Naive thymus-derived CD8-positive, alpha-beta T cell (primary cell): ENCODE measurements at places on chromosomes 6 and 20.

DNA sequence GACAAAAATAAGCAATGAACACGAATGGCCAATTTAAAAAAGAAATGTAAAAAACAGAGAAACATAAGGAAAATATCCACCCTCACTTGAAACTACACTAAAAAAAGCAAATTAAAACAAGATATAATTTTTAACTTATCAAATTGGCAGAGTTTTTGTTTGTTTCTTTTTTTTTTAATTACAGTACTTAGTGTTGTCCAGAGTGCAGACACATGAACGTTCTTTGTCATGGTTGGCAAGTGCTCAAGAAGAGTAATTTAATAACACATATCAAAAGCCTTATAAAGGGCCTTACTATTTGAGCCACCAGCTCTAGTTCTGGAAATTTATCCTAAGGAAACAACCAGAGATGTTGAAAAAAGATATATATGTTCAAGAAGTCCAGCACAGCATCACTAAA is 142.3 kb downstream of the ATXN1 start:
- DNase-seq: no peak

DNA sequence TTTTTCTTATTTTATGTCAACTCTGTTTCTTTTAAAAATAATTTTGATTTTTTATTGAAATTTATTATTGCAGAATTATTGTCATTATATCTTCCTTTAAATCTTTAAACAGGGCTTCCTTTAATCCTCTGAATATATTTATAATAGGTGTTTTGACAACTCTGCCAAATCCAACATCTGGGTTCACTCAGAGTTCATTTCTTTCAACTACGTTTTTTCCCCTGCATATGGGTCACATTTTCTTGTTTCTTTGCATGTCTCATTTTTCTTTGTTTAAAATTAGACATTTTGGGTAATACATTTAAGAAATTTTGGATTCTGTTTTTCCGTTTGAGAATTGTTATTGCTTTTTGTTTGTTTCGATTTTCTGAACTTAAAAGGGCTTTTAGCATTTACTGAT is 655.1 kb upstream of the CITED2 start:
- no peak for DNase-seq

DNA sequence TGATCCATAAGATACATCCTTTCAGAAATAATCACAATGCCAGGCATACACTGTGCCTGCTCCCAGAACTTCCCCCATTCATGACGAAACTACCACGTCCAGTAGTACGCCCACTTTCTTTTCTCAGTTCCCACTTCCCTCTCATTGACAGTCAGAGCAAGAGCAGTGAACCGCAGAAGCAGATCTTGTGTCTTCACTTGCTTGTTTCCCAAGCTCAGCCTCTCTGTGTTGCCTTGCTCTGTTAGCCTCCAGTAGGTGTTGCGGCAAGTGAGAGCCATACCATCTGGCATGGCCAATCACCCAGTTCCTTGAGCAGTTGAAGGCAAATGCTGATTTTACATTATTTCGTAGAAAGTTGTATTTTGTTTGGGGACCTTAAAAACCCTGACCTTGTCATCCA is 11.7 kb downstream of the UST start:
- peak; percentile 26 for DNase-seq

GRCh38 chr6:107493158-107494057 is 3.5 kb downstream of the SOBP start:
- DNase-seq: no peak

DNA sequence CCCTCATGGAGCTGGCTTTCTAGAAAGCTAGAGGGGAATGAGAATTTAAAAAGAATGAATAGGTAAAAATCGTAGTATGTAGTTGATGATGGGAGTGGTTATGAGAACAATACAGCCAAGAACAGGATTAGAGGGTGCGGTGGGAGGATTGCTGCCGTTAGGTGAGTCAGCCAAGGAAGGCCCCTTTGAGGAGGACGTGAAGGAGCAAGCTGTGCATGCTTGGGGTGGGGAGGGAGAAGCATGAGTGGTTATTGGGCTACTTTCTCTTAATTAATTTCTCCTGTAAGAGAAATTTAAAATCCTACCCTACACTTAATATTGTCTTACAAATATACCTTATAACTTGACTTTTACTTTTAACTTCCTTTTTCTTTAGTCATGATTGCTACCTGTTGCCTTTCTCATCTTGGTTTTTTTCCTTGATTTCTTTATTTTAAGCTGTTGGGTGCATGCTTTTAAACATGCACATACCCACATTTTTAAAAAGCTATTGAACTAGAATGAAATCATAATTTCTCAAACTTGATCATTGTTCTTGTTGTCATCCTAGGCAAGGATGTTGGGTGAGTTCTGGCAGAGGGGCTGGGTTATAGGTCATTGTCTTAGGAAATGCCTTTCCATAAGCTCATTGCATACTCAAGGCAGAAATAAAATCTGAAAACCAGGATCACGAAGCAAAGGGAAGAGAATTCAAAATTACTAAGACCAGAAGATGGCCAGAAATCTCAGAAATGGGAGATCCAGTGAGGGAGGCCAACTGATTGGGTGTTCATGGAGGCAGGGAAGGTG is 114.5 kb downstream of the TCP11 start:
- no peak for DNase-seq

GRCh38 chr6:142476452-142476851 is 174.6 kb downstream of the ADGRG6 start:
- DNase-seq: no peak

DNA sequence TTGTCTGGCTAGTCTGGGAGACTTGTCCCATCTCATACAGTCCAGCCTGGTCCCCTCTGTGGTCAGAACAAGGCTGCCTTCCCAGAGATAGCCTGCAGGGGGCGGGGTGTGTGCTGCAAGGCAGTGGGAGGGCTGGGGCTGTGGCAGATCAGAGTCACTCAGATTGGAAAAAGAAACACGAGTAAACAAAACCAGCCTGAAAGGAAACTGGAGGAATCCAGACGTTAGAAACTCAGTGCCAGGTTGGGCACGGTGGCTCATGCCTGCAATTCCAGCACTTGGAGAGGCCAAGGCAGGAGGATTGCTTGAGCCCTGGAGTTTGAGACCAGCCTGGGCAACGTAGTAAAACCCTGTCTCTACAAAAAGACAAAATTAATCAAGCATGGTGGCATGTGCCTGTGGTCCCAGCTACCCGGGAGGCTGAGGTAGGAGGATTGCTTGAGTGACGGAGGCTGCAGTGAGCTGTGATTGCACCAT is 20.2 kb downstream of the LEMD2 start:
- peak; percentile 52 for DNase-seq

DNA sequence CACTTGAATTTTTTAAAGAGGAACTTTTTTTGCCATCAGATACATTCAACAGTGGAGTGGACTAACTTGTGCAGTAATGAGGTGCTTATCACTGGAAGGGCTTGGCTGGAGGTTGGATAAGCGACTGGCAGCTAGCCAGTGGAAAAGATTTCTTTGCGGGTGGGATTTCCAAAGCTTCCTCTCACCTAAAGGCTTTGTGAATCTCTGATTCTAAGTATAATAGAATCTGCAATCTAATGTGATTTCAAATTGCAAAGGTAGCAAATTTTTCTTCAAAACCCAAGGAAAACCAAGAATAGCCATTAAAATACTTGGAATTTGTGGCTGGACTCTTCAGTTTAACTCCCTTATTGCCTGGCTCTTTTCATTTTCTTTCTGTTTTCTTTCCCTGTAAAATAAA is 460.4 kb upstream of the MARCKS start:
- DNase-seq: no peak

- DNase-seq: no peak
These were observed 229.7 kb upstream of the MARCKS start for GRCh38 chr6:113627480-113627879.

GRCh38 chr20:53713328-53714056 is 119.9 kb upstream of the ZNF217 start:
- no peak for DNase-seq

GRCh38 chr6:152296648-152297376 is 340.4 kb downstream of the SYNE1 start:
- DNase-seq: no peak
